Right cardiac atrium (tissue), 5 donors: ENCODE measurements at places on chromosomes 13 and 19.

DNA sequence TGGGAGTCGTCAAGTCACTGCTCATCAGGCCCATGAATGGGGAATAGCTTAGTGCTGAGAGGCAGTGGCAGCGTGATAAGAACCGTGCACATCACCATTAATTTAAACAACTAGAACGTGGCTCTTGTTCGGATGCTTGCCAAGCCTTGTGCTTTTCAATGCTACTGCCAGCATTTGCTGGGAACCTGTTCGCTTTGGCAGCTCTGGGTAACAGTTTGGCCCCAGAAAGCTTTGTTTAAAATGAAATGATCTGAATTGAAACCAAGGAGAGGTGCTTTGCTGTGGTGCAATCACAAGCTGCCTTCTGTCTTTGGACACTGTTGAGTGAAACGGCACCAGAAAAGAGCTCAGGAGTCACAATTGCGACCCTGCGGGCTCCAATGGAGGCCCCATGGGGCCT lies 53.5 kb upstream of the OLFM4 start:
- DNase-seq: no peak

GRCh38 chr19:40365613-40366401 lies 17.3 kb downstream of the PLD3 start:
- peak; percentile 92 for DNase-seq

GRCh38 chr13:30235216-30235615 lies 72.1 kb downstream of the KATNAL1 start:
- no peak for DNase-seq

GRCh38 chr13:76000131-76000530 lies 364.0 kb downstream of the LMO7 start:
- no peak for DNase-seq

DNA sequence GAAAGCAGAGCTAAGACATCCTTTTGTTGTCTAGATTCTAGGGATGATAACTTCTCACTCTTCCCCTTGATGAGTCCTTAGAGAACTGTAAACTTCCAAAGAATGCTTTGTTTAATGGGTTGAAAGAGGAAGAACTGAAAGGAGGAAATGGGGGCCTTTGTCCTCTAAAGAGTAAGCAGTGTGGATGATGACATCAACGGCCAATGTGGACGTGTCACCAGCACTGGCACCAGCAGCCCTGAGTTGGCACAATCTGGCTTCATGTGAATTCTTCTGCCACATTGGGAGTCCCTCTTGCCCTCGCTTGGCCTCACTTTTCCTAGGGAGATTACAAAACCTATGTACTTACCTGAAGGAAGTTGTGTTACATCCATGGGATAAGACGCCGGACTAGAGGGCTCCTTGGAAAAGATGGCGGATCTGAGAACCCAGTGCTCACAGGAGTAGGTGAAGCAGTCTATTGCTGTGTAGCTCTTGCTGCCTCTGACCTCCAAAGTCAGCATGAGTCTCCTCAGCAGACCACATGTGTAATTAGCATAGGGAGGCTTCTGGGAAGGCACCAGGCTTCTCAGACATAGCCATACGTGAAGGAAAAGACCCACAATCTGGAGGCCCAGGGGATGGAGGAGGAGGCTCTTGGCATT lies 62.8 kb downstream of the RGCC start:
- no peak for DNase-seq

GRCh38 chr13:66926200-66926850 lies 303.8 kb downstream of the PCDH9 start:
- DNase-seq: no peak

GRCh38 chr13:38767506-38768265 lies 80.8 kb downstream of the FREM2 start:
- no peak for DNase-seq

- no peak for DNase-seq
These were observed 17.4 kb downstream of the FNDC3A start for GRCh38 chr13:48993150-48993549.

GRCh38 chr19:21410166-21410565 lies 13.2 kb downstream of the ZNF493 start:
- DNase-seq: no peak

- DNase-seq: peak; percentile 31
These were observed 17.7 kb downstream of the WTIP start for GRCh38 chr19:34499155-34499834.

- no peak for DNase-seq
These were observed 5.7 kb downstream of the ZNF574 start for GRCh38 chr19:42081584-42082203.

DNA sequence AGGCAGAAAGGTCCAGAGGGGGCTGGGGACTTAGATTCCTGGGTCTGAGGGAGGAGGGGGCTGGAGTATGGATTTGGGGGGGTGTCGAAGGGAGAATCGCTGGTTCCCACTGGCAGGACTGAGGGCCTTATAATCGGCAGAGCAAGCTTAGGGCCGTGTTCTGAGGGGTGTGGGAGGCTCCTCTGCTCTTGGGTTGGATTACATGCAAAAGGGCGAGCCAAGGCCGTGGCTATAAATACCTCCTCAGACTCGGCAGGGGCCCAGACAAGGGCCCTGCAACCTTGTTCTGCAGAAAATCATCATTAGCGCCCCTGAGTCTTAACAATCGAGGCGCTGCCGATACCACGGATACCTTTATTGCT lies 707 bp upstream of the MAMSTR start:
- DNase-seq: no peak

GRCh38 chr13:50457415-50458393 lies 385.8 kb downstream of the DLEU7 start:
- DNase-seq: no peak

DNA sequence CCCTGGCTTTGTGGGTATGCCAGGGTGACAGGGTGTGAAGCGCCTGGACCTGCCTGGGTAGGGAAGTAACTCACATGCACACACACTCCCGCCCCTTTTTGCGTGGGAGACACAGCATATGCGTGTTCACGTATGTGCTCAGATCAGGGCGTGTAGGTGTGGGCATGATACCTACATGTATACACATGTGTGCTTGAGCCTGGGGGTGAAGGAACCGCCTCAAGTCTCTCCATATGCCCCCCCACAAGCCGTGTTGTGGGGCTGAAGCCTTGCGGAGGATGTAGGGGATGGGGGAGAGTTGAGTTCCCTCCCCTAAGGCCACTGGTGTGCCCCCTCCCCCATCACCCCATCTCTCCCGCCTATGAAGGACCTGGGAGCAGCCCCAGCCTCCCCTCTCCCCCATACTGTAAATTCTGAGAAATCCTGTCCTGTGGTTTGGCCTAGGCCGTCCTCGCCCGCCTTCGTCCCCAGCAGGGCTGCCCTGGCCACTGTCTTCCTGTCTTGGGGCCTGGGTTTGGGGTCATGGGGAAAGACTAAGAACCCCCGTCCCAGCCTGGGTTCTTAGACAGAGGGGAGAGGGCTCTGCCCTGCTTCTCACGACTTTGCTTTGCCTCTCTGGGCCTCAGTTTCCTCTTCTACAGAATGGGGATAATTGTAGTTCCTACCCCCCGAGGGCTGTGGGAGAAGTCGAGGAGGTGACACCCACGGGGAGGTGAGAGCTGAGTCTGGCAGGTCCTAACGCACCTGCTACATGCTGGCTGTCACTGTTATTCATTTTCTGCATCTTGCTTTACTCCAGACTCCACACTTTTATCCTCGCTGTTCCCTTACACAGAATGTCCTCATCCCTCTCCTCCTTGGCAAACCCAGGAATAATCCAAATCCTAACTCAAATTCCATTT lies 14.3 kb downstream of the ACTL9 start:
- no peak for DNase-seq

DNA sequence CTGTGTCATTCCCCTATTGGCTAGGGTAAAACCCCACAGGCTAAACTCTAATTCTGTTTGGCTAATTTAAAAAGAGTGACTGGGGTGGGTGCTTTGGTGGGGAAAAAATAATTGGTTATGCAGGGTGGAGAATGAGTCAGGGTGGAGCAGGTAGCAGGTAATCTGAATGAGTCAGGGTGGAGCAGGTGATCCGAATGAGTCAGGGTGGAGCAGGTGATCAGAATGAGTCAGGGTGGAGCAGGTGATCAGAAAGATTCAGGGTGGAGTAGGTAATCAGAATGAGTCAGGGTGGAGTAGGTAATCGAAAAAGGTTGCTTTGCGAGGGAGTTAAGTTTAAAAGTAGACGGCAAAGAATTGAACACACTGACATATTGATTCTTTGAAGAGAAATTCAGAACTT lies 1218.8 kb upstream of the ATXN8OS start:
- DNase-seq: no peak
